ENCODE measurements at places on chromosomes 1 and 21.

DNA sequence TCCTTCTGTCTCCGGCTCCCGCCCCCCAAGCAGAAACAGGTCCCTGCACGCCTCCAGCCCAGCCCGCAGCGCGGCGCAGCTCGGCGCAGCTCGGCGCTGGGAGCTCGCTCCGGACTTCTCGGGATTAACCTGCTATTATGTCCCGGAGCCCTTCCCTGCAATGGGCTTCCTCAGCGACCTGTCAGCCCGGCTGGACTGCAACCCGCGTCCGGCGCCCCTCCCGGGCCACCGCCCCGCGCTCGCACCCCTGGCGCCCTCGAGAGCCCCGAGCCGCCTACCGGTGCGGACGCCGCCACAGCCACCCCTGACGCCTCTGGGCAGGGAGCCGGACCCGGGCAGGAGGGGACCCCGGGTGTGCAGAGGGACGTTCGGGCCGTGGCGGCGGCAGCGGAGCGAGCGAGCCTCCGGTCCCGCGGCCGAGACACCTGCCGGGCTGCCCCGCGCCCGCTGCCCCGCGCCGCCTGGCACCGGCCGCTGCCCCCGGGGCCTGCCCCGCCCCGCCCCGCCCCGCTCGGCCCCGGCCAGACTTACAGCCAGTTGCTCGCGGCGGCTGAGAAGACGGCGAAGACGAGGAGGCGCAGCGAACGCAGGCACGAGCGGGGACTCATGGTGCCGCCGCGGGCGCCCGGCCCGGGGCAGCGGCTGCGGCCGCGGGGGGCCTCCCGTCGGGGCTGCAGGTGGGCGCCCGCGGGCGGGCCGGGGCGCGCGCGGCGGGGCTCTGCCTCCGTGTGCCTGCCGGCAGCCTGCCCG lies 407 bp downstream of the WNT4 start:
- no peak for DNase-seq

DNA sequence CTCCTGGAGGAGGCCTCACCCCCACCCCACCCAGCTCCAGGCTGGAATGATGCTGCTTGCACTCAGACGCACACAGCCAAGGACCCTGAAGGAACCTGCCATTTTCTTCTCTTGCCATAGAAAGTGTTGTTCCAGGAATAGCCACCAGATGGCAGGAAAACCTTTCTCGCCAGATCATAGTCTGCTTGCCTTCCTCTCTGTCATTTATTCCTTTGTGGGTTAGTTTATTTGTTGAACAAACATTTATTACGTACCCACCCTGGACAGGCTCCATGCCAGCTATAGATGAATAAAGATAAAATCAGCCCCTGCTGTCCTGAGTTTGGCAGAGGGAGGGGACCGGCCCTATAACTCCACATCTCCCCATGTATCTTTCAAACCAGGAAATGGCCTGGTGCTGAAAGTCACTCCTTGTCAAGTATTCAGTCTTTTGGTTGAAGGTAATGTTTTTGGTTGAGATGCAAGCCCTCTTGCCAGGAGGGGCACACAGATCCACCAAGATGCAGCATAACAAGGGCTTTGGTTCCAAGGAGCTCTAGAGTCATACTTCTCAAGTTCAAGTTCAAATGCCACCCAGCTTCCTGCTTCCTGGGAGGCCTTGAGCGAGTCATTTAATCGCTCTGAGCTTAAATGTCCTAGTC lies 7.0 kb upstream of the KCNC4 start:
- no peak for DNase-seq

DNA sequence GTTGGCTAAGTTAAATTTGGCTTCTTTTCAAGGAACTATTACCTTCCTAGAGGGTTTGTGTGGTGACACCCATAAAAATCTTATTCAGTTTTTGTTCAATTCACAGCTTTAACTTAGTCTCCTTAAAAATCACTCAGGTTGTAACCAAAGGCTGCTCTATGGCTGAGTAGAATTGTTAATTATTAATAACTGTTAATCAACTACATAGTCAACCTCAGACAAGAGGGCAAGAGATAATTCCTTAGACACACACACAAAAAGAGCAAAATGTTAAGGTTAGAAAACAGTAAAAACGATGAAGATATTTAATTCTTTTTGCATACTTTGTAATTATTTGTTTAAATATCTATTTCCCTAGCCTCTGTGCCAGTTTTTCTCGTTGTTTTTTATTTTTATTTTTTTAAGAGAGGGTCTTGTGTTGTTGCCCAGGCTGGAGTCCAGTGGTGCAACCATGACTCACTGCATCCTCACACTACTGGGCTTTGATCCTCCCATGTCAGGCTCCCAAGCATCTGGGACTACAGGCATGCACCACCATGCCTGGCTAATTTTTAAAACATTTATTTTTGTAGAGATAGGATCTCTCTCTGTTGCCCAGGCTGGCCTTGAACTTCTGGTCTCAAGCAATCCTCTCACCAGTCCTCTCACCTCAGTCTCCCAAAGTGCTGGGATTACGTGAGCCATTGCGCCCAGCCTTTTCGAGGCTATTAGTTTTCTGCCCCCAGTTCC lies 215.2 kb downstream of the DISC1 start:
- DNase-seq, result no peak

- DNase-seq, result no peak
These were observed 9.7 kb downstream of the RPL11 start for GRCh38 chr1:23701310-23701709.

DNA sequence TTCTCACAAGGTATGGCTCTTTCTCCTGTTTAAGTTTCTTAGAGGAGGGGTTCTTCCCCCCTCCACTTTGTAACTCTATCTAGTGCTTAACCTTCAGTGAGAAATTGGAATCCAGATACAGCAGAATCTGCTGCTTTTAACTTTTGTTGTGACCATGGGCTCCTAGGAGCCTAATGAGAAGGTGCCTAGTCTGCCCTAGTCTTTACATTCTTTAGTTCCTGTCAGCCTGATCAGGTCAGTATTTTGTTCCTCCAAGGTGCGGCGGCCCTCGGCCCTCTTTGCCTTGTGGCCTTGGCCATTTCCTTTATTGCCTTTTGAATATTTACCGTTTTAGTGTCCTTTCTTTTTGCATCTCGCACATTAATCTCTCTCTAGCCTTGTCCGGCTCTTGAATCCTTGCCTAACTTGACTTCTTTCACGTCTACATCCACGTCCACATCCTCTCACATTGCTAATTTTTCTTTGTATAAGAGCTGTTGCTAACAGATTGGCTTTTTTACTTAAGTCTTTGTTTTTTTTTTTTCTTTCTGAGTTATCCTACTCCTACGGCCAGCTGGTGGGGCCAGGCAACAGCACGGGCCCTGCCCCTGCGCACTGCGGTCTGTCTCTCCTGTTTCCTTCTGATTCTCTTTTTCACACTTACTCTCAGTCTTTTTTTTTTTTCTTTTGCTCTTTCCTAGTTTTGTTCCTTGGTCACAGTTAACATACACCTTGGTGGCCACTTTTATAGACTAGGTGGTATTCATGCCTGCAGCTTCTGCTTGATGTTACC lies 49.0 kb downstream of the SFPQ start:
- DNase-seq, result no peak

DNA sequence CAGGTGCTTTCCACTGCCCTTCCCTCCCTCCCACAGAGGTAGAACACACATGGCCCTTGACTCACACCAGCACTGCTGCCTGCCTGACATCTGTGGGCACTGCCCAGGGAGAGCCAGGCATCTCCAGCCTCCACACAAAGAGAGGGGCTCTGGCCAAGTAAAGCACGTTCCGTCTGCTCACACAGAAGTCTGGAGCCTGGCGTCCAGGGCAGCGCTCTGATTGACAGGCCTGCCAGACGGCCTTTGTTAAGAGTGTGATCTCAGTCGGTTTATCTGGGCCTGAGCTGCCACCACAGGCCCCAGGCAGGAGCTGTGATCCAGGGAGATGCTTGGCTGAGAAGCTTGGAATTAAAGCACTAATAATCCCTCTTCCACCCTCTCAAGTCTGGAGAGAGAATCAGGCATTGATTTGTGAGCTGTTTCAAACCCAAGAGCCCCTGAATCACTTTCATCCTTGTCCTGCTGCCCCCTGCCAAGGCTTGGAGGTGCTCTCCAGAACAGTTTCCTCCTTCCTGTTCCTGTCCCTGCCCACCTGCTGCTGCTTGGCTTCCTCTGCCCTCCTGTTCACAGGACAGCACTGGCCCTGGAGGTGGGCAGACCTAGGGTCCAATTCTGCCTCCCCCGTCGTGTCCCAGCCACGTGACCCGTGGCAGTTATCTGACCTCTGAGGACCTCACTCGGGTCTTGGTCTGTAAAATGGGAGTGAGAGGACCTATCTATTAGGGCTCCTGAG lies 3.7 kb downstream of the DMRTB1 start:
- DNase-seq, result no peak
